ENCODE measurements at places on chromosomes 1 and 21.

DNA sequence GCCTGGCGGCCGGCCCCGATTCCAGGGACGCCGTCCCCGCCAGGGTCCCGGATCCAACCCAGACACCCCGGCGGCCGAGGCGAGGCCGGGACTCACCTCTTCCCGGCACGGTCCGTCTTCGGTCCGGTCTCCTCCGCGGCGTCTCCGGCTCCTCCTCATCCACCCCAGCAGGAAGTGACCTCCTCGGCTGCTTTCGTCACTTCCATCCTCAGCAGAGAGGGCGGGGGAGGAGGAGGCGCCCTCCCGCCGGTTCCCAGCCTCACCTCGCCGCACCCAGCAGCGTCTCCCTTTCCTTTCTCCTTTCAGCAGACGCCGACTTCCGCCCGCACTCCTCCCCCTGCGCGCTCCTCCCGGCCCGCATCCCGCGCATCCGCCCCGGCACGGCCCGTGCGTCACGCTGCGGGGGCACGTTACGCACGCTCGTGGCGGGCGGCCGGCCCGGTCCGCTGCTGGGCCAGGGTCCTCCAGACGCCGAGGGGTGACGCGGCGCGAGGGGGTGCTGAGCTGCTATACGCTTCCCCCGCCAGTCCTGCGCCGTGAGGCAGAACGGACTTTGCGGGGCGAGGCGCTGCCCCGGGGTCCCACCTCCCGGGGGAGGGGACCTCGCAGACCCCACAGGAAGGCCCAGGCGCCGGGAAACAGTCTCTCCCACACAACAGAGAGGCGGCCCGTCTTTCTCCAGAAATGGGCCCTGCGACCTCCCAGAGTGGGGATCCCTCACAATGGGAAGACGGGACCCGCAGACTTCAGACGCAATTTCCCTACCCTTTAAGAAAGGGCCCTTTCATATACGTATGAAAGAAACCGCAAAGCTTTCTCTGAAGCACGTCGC, at the start of gene ETV3:
TSS of gene ETV3 (minus strand) at position 176 of the 832 bp plus-strand sequence. CDS start 2,043 bp downstream, outside the sequence.
- DNase-seq, result peak; percentile 79

DNA sequence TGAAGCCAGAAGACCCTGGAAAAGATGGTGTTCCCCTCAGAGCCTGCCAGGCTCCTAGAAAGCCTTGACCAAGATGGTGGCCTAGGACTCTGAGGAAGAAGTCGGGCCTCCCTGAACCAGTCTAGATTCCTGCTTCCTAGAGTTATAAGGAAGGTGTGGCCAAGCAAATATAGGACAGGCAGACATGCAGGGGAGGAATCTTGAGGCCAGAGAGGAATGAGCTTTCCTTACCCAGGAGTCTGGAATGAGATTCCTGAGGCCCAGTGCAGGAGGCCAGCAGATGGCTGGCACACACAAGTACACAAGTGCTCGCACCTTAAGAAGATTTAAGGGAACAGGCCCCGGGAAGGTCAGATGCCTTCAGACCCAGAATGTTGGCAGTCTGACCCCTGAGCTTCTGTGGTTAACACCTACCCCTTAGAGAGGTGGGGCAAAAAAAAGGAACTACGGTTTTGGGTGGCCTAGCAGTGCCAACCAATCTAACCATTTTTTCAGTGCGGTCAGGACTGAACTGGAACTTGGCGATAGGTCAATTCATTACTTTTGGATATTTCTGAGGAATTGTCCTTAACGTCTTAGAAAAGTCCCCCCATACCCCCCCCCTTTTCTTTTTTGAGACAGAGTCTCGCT, 73.3 kb downstream of the MDM4 start:
- no peak for DNase-seq

- DNase-seq, result no peak
Observed at GRCh38 chr21:14519000-14519399, 27.1 kb downstream of the SAMSN1 start.

DNA sequence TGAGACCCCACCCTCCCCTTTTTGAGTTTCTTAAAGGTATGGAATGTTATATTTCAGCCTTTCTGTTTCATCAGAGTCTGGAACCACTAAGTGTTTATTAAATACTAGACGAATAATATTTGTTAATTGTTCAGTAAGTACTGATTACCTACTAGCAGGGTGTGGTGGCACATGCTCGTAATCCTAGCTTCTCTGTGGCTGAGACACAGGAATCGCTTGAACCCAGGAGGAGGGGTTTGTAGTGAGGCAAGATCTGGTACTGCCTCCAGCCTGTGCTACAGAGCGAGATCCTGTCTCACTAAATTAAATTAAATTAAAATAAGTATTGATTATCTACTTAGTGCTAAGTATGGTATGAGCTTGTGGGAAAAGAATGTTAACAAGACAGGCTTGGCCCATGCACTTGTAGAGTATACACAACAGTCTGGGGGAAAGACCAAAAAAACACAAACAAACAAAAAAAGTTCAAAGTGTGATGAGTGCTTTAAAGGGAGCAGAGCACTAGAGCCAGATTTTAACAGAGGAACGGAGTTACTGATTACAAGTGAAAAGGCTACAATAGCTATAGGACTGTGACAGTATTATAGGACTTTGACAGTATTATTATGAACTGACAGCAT, 2.4 kb downstream of the CEPT1 start:
- no peak for DNase-seq

GRCh38 chr1:51607681-51608095, 9.2 kb upstream of the OSBPL9 start:
- DNase-seq, result no peak

DNA sequence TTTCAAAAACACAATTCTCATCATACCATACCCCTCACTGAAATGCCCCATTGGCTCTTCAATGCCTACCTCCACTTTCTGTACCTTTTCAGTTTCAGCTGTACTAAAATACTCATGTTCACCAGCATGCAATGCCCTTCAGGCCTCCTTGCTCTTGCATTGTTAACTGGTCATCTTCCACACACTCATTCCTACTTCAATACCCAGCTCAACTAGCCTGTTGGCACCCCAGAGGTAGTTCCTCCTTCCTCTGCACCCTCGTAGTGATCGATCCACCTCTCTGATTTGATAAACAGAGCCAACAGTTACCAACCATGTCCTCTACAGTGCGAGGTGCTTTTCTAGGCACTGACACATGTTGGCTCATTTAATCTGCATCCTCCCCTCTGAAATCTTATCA, 46.7 kb downstream of the PGBD5 start:
- no peak for DNase-seq

GRCh38 chr1:238606896-238607295, 716.2 kb upstream of the ZP4 start:
- DNase-seq, result no peak

DNA sequence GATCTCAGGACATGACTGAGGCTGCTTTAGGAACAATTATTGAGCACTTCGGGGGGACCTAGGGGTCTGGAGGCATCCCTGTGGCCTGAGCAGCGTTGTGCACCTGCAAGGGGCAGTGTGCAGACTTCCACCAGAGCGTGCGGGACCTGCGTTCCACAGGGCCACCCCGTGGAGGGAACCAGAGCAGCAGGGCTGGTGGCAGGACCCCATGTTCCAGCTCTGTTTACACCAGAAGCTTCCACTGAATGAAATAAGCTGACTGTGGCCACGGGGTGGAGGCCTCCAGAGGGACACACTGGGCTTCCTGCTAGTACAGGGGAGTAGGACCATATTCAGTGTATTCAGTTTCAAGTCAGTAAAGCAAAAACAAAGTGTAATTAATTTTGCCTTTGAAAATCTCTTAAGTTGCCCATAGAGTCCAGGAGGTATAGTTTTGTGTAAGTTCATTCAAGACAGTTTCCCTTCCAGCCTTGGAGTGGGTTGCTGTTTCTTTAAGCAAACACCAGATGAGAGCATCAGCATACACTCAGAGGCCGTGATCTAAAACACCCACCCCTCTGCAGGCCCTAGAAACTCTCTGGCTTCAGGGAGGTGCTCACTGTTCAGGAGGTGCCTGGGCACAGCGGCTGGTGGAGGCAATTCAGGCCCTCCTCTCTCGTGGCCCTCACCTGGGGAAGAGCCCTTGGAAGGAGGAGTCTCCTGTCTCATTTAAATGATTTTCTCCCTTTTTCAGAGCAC, 16.6 kb downstream of the SLC1A7 start:
- DNase-seq, result no peak

- no peak for DNase-seq
Observed at GRCh38 chr1:245389873-245390272, 235.1 kb downstream of the KIF26B start.

DNA sequence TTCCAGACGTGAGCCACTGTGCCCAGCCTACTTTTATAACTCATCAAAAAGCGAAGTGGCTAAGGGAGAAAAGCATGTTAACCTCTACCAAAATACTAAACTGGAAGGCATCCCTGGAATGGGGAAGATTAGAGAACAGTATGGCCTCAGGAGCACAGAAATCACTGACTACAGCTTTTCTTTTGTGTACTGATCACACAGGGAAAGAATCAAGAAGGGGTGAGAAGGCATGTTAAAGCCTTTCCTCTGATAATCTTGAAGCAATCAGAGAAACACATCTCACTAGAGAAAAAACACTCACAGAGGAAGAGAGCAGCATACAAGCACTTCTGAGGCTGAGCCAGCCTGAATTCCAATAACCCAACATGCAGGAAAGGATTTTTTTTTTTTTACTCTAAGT, 10.7 kb downstream of the PCAT6 start:
- DNase-seq, result no peak

DNA sequence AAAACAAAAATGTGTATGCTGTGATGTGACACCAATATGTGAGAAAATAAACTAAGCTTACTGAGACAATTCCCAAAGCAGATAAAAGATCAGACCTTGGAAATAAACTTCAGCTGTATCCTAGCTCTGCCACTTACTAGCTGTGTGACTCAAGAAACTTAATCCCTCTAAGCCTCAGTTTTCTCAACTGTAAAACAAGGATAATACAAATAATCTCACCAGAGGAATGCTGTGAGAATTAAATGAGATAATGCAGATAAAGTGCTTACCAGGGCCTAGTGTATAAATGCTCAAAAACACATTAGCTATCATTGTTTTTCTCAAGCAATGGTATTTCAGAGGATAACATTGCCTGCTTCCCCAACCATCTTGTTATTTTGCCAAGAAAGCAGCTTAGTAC, 2.1 kb downstream of the HEATR1 start:
- no peak for DNase-seq
